CD4-positive, alpha-beta T cell treated with Interleukin-4 for 4 hours (primary cell): ENCODE measurements at places on chromosomes 4 and X.

GRCh38 chrX:3639236-3639635, 74.2 kb downstream of the PRKX start:
- no peak for DNase-seq

- DNase-seq: no peak
Measured at GRCh38 chr4:65747386-65747785, 77.1 kb upstream of the EPHA5 start.

GRCh38 chrX:112368371-112368770, 285.8 kb upstream of the TRPC5 start:
- DNase-seq: no peak

GRCh38 chr4:76783836-76784235, 114.1 kb downstream of the SOWAHB start:
- no peak for DNase-seq

DNA sequence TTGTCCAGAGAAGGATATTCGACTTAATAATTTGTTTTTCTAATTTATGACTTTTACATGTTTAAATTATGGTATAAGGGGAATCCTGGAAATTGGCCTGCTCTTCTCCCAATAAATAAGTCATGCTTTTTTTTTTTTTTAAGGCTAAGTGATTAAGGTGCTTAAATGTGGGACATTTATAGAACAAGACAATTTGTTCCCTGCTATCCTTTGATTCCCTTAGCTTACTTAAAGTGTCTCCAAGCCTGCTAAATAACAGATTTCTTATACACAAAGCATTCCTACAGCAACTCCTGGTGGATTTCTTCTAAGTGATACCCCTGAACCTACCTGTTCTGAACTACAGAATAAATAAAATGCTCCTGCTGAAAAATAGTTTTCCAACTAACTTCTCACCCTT, 233.0 kb upstream of the UGT8 start:
- no peak for DNase-seq

GRCh38 chr4:162498168-162498567, 334.4 kb upstream of the FSTL5 start:
- no peak for DNase-seq

GRCh38 chrX:97672608-97673007, 788.9 kb downstream of the RPA4 start:
- no peak for DNase-seq

GRCh38 chr4:11650801-11651596, 222.3 kb upstream of the HS3ST1 start:
- no peak for DNase-seq

DNA sequence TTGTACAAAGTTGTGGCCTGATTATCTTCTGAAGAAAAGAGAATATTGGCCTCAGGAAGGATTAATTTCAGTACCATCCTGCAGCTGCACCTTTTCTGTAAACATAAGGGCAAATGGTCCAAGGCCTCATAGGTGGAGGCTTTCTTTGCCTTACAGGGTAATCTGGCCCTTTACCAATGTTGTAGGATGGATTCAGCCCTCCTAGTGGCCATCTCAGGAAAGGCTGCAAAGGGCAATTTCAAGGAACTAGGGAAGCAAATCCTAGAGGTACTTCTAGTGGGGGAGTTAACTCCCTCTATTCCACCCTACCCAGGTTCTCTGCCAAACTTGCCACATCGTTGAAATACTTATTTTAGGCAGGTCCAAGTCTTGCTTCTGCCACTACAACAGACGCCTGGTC, 57.6 kb downstream of the UGT2B11 start:
- no peak for DNase-seq

GRCh38 chrX:49071877-49072711, 1.7 kb downstream of the PRAF2 start:
- DNase-seq: no peak

DNA sequence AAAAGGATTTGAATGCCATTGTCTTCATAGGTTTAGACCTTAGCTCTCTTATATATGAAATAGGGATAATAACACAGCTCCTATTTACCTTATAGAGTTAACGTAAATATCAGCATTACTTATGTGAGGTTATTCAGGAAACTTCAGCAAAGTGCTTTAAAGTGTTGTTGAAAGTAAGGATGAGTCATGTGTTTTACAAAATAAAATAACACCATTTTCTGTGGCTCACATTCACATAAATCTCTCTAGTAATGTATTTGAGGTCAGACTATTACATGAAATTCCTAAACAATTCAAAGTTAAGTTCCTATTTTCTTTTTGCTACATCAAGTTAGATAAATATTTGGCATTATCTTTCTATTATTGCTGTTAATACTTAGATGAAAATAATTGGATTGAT, 2.9 kb downstream of the GNRHR start:
- DNase-seq: no peak

DNA sequence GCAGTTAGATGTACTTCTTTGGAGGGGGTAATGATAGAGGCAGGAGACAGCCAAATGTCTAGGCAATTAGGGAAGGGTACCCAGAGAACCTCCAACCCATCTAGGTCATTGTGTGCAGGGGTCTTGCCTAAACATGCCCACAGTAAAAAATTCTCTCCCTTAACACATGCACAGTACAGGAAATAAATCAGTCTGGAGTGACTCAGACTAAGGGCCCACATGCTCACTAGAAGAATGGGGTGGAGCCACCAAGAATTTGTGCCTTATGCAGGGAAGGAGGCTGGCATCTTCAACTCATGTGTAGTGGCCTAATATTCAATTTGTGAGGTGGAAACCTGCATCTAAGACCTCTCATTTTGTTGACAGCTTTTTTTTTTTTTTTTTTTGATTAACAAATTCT, 945.3 kb upstream of the GRIA3 start:
- DNase-seq: no peak

DNA sequence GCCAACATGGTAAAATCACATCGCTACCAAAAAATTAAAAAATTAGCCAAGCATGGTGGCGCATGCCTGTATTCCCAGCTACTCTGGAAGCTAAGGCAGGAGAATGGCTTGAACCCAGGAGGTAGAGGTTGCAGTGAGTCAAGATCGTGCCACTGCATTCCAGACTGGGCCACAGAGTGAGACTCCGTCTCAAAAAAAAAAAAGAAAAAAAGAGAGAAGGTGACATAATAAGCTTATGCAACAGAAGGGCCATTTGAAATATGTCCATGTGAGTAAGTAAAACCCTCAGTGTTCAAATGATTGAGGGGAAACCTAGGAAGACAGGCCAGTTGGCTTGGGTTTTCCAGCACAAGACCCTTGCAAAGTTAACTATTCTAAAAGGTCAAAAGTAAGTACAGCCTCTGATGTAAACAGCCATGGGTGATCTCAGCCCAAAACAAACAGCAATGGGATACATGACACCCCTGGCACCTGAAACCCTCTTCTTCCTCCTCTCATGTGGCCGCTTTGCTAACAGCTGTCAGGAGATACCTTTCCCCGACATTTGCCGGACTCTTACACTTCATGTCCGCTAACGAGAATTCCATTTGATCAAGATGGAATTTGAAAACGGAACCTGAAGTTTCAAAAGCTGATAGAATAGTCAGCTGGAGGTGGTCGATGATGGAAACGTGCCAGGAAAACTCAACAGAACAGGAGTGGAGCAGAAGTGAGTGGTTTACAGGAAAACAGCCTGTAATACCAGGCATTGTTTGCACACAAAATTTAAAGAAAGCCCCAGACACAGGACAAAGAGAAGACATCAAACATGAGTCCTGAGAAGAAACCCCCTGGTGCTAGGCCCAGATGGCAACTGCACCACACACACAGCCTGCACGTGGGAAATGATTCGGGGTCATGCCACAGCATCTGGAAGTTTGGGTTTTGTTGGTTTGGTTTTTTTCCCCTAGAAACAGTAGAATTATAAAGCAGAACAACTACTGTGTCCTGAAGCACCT, 93.0 kb upstream of the STS start:
- no peak for DNase-seq

DNA sequence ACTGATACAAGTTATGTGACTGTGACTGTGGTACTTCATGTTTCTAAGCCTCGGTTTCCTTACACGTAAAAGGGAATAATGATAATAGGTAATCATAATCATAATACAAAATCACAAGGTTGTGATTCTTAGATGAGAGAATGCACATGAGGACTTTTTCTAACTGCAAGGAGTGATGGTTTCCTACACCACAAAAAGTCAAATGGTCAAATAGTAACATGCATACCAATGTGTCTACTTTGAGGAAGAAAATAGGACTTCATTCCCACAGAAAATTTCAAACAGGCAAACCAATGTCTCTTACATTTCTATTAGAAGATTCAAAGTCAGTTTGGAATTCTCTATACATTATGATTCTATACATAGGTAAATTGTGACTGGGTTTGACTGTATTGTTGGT, 368.7 kb upstream of the FTHL17 start:
- DNase-seq: no peak

DNA sequence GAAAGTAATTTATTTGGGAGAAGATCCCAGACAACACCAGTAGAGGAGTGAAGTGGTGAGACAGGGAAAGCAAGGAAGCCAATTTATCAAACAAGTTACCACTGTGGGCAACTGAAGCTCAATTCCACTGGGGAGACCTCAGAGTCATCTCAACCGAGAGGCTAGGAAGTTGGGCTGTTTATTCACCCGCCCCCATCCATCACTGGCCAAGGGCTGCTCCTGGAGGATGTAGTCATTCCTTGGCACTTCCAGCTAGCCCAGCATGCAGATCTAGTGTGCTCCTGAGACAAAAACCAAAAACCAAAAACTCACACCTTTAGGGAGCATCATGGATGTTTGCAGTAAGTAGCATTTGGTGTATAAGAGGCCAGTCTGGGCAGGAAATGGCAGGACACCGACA, 47.0 kb downstream of the RAI2 start:
- DNase-seq: no peak

GRCh38 chr4:164613792-164614191, 140.1 kb upstream of the SMIM31 start:
- no peak for DNase-seq

- DNase-seq: no peak
Measured at GRCh38 chr4:174707051-174707676, 121.9 kb downstream of the GLRA3 start.

- DNase-seq: peak; percentile 27
Measured at GRCh38 chrX:78104447-78105176, 564 bp downstream of the PGK1 start.

DNA sequence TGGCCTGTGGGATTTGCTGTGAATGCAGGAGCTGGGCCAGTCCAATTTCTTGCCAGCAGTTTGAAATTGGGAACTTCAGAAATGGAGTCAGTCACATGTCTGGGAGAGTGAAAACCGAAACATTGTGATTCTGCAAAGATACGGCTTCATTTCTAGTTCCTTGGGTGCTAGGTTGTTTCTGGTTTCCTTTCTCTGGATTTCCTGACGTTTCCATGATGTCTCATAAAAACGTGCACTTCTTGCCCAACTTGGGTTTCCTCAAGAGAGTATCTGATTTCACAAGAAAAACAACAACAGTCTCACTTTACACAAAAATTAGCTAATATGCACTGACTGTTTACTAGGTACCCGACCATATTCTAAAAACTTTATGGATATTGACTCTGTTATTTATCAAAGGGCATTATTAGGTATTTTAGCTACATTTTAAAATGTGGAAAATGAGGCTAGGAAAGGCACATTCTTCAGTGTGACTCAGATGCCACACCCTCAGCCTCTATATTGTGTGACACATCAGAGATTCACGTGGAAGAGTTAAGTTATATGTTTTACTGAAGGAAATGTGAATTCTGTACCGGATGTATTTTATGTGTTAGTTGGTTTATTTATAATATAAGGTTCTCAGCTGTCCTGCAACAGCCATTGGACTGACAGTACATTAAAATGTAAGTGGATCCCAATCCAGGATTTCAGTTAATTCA, 225.0 kb upstream of the PUDP start:
- DNase-seq: no peak

- no peak for DNase-seq
Measured at GRCh38 chr4:4843635-4844291, 15.7 kb upstream of the MSX1 start.

GRCh38 chrX:6574762-6575161, 39.8 kb upstream of the VCX3A start:
- DNase-seq: no peak

- no peak for DNase-seq
Measured at GRCh38 chrX:38804432-38804681, 3.1 kb downstream of the MID1IP1 start.

GRCh38 chr4:186844059-186844681, 120.5 kb upstream of the FAT1 start:
- DNase-seq: no peak

DNA sequence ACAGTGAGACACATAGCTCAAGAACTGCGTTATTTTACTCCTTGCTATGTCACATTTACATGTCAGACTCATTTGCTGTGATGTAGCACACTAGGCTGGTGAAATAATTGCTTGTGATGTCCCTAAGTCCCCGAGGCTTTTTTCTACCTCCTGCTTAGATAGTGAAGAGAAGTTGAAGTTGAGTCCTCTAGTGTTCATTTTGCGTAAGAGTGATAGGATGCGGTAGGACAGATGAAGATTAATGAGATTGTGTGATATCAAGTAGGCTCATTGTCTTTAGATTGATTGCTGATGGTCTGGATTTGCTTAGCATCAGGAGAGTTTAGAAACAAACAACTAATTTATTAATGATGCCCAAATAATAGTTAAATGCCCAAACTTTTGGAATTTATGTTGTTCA, 173.6 kb upstream of the NUDT6 start:
- DNase-seq: no peak

GRCh38 chr4:38634047-38634759, 29.8 kb upstream of the KLF3 start:
- no peak for DNase-seq

DNA sequence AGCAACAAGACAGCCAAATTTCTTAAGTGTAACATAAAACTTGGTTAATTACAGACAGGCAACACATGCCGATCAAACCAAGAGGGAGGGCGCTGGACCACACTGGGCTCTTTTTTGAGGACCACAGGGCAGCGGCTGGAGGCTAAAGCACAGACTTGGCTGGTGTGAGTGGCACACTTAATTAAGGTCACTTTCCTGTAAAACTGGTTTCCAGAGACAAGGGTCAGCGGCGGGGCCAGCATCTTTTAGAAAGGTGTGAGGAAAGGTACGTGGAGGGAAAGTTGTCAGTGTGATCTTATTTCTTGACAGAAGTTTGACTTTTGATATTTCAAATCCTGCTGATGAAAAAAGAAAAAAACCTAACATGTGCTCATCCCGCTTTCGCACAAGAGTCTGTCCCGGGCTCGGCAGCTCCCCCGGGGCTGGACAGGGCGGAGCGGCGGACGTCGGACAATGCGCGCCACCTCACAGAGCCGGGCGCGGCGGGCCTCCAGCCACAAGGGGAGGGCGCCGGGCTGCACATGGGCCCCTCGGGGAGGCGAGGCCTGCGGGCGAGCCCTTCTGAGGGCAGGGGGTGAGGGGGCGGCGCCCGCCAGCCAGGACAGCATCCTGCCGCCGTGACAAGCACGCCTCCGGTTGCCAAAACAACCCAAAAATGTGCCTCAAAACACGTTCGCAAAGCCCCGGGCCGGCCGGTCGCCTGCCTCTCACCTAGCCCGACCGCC, 660 bp upstream of the HSPA4L start:
- DNase-seq: no peak
